MM.1S (cell line): ENCODE measurements at places on chromosomes 3 and 15.
A peak's percentile ranks its signal among the peaks of the same experiment; 100 is the strongest.

DNA sequence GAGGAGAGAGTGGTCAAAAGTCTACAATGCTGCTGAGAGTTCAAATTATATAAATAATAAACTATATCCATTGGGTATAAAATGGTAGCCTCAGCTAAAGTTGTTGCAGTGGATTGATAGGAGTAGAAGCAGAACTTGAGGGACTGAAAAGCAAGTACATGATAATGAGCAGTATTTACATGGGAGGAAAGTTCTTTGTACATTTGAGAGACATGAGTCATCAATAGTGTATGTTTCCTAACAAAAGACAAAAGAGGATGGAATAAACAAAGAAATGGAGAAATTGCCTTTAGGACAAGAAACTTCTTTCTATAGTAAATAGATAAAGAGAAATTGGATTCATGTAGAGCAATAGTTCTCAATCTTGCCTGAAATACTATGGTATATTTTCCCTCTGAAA lies 110.0 kb upstream of the PLSCR5 start:
- DNase-seq: no peak

DNA sequence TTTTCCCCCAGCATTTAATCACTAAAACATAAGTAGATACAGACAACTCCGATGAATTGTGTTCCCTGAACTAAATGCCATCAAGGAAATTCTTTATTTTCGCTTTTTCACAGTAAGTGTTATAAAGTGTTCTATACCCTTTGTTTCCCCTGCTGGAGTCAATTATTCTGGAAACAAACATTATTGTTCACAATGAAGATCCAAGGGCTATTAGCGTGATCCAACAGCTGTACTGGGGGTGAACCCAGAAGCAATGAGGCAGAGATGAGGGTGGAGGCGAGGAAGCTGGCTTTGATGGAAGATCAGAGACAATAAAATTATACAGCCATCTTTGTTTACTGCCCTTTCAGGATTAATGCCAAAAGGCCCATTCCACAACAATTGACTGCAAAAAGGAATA lies 250.3 kb upstream of the IGF1R start:
- no peak for DNase-seq

DNA sequence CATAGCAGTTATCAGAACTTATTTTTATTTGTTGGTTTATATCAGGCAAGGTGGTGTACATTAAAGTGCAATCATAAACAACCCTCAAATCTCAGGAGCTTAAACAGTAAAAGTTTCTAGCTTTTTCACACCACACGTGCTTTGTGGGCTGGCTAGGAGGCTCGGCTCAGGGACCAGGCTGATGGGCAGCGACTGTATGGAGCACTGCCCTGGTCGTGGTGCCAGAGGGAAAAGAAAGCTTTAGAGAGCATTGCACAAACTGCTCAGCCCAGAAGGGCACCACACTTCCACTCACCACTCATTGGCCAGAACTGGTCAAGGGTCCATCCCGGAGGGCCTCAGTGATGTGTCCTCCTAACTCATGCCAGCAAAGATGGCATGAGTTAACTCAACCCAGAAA lies 123.2 kb downstream of the AQP9 start:
- DNase-seq: no peak

DNA sequence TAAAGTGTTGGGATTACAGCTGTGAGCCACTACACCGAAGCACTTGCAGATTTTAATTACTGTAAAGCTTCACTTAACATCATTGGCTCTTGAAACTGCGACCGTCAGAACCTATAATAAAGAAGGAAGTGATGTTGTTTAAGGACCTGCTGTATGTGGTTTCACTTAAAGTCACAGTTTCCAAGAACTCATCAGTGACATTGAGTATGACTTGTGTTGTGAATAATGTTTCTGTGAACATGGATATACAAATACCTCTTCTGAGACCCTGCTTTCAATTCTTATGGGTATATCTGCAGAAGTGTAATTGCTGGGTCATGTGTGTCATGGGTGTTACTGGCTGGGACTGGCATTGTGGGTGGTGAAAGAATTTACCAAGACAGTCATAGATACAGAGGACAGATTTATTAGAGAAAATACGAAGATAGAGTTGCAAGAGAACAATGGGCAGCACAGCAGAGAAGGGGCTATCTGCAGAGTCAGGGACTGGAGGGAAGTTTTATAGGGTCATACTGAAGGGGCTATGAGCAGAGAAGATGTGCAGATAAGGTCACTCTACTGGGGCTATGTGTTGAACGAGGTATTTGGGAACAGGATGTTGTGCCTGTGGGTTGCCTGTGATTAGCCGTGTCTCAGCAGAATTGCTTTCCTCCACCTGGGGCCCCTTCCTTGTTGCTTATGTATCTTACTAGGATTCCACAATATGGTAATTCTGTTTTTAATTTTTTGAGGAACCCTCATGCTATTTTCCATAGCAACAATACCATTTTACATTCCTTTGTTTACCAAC lies 4.5 kb downstream of the NDUFB5 start:
- peak; percentile 19 for DNase-seq

GRCh38 chr3:58072763-58073130 lies 64.5 kb downstream of the FLNB start:
- DNase-seq: no peak

DNA sequence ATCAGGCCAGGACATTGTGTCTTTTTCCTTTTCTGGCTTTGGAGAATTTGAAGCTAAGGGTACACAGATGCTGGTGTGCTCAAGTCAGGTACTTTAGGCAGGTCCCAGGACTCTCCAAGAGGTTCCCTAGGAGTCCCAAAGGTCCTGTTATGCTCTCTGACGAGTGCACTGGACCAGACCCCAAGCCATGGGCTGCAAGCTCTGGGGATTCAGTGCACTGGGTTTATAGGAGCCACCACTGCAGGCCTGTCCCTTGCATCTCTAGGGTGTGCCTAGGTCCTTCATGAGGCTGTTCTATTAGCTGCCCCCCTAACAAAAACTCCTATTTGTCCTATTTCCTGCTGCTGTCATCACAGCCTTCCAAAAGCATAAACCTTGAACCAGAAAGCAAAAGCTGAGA lies 31.9 kb upstream of the BFSP2 start:
- no peak for DNase-seq

- no peak for DNase-seq
Measured at GRCh38 chr15:77426871-77427270, 6.2 kb downstream of the HMG20A start.

- DNase-seq: no peak
Measured at GRCh38 chr3:63242124-63242523, 36.0 kb upstream of the SYNPR start.

DNA sequence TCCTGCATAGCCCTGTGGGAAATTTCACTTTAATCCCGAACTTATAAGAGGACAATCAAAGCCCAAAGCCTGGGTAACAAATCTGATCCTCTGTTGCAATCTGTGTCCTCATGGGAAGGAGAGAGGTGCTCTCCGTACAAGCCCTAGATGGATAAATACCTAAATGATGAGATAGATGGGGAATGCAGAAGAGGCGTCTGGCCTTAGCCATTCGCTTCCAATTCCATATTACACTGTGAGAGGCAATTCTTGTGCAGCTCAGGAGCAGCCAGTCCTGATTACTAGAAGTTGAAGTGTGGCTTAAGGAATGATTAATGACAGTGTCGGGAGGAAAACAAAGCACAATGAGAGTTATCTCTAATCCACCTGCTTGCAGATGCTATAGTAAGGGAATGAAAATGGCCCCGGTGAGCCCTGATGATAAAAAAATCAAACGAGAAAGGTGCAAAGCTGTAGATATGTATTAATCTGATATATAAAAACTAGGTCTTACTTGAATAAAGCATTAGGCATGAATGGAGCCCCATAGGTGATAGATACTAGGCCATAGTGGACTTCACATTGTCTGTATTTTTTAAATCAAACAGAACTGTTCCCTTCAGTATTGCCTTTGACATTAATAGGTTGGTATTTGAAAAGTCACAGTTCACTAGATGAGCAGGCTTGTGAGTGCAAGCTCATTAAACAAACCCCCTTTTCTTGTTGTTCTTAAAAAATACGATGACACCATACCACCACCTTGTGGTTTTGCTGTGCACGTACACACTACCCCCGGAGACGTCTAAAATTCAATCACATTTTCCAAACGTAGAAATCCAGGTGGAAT lies 54.2 kb upstream of the TMCO5A start:
- peak; percentile 49 for DNase-seq

GRCh38 chr3:169295912-169296570 lies 367.5 kb downstream of the MECOM start:
- peak; percentile 82 for DNase-seq

GRCh38 chr3:140726066-140726465 lies 48.2 kb downstream of the TRIM42 start:
- DNase-seq: no peak

- DNase-seq: no peak
Measured at GRCh38 chr15:96851613-96852012, 521.1 kb downstream of the NR2F2 start.

- DNase-seq: no peak
Measured at GRCh38 chr3:25662736-25663320, 1.9 kb downstream of the TOP2B start.

DNA sequence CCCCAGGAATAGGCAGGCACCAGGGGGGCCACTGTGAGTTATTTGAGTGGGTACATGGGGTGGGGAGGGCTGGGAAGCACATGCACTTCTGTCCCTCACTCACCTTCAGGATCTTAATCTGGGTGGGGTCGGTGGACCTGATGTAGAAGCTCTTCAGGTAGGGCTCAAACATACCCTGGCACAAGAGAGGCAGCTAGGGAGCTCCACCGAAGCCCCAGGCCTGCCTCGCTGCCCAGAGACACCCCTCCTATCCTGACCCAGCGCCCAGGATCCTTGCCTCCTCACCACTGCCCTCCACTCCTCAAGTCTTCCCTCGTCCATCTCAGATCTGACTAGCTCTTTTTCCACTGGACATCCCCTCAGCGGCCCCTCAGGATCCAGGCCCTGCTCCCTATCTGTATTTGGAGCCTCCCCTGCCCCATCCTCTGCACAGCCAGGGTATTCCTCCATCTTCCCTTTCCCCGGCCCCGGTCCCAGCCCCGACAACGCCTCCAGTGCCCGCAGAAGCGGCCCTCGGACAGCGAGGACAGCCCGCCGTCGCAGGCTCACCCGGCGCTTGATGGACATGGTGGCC lies 30.0 kb downstream of the AP3B2 start:
- DNase-seq: no peak

- DNase-seq: no peak
Measured at GRCh38 chr3:49794431-49794830, 5.2 kb downstream of the CDHR4 start.

DNA sequence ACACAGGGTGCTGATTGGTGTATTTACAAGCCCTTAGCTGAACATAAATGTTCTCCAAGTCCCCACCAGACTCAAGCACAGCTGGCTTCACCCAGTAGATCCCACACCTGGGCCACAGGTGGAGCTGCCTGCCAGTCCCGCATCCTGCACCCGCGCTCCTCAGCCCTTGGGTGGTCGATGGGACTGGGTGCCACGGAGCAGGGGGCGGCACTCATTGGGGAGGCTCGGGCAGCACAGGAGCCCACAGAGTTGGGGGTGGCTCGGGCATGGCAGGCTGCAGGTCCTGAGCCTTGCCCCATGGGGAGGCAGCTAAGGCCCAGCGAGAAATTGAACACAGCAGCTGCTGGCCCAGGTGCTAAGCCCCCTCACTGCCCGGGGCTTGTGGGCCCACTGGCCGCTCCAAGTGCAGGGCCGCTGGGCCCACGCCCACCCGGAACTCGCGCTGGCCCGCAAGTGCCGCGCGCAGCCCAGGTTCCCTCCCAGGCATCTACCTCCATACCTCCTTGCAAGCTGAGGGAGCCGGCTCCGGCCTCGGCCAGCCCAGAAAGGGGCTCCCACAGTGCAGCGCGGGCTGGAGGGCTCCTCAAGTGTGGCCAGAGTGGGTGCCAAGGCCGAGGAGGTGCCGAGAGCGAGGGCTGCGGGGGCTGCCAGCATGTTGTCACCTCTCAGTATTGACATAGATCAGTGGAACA lies 442.7 kb downstream of the OCA2 start:
- DNase-seq: no peak

DNA sequence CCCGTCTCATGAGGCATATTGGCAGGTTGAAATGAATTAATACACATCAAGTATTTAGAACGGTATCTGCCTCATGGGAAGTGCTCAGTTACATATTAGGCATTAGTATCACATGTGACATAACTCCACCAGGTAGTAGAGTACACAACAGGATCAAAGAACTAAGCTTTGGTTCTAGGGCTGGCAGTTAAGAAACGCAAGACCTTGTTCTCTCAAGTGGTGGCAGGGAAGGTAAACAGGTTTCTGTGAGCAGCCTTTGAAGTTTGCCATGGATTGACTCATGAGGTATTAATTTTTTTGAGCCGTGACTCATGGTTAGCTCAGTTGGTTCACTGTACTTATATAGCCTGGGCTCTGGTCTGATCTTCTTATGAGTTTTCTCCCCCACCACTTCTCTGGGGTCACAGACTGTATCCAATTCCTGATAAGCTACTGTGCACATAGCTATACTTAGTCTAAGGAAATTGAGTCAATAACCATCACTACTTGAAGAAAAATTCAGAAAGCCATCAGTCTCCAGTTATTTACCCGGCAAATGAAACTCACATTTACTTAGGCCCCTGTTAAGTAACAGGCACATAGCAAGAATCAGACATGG lies 155.6 kb upstream of the STT3B start:
- no peak for DNase-seq

- DNase-seq: no peak
Measured at GRCh38 chr3:195802261-195802701, 9.4 kb downstream of the MUC4 start.

- DNase-seq: no peak
Measured at GRCh38 chr15:66894363-66894762, 171.0 kb upstream of the SMAD3 start.

DNA sequence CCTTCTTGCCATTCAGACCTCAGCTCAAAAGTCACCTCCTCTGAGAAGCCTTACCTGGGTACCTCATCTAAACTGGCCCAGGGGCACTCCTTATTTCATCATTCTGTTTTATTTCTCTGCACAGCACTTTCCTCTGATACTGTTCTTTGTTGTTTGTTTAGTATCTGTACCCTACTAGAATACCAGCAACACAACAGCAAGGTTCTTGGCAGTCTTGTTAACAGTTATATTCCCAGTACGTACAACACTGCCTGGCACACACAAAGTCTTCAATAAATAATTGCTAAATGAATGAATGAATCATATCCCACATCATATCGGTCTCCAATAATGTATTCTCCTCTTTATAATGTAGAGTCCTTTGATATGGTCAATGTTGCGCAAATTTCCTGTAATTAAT lies 188.1 kb downstream of the FOXP1 start:
- no peak for DNase-seq

- DNase-seq: no peak
Measured at GRCh38 chr15:34693053-34693744, 61.6 kb downstream of the GJD2 start.

GRCh38 chr3:123627673-123628670 lies 43.1 kb upstream of the HACD2 start:
- no peak for DNase-seq
